ENCODE measurements at places on chromosomes 4 and X. TPM values are rescaled to one million over a fixed set of nuclear protein-coding genes. Genes with fewer than 3 reads are reported as not detected.

DNA sequence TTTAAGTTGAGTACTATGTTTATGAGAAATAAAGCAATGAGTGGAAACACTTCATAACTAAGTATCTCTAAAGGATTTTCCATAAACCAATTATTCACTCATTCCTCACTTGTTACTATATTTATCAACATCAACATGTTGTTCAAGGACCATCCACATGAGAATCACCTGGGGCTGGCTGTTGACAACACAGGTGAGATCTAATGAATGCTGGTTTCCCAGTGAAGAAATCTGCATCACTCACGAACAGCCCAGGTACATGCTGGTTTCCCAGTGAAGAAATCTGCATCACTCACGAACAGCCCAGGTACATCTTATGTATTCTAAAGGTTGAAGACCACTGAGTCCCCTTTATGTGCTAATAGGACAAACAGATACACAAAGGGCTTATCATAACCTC is 32.5 kb downstream of the TSPAN5 start:
- peaks cover 52% of the 10 kb centered on the region for H3K4me1 ChIP-seq
- H3K4me3 ChIP-seq = no peak overlapping the region
- no peaks in the 10 kb centered on the region for H3K27me3 ChIP-seq
- H3K27ac ChIP-seq = no peak overlapping the region
- peaks cover 3% of the 10 kb centered on the region for H3K36me3 ChIP-seq

DNA sequence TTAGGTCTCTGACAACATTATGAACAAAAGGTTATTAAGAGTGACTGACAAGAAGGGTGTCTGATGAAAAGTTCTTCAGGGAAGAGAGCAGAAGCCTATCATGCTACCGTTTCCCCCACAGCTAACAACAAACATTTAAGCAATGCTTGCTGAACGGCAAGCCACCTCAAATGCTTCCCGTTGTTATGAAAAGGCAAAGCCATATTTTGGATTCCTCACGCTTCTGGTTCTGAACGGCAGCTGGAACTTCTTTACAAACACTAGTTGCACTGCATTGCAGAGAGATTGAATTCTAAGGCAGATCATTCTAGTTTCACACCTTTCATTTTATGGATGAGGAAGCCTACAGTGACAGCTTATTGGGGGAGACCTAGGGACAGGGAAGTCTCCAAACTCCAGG is 48.6 kb upstream of the NAP1L5 start:
- no peak overlapping the region for H3K27ac ChIP-seq
- no peak for DNase-seq
- no peaks in the 10 kb centered on the region for H3K27me3 ChIP-seq
- peaks cover 6% of the 10 kb centered on the region for H3K36me3 ChIP-seq
- H3K4me1 ChIP-seq = no peaks in the 10 kb centered on the region
- H3K4me3 ChIP-seq = no peak overlapping the region

The CLDN24 gene
- total RNA-seq = not detected

The SLC6A14 gene
- not detected for total RNA-seq

The STPG2 gene
- 0.25 TPM for total RNA-seq

DNA sequence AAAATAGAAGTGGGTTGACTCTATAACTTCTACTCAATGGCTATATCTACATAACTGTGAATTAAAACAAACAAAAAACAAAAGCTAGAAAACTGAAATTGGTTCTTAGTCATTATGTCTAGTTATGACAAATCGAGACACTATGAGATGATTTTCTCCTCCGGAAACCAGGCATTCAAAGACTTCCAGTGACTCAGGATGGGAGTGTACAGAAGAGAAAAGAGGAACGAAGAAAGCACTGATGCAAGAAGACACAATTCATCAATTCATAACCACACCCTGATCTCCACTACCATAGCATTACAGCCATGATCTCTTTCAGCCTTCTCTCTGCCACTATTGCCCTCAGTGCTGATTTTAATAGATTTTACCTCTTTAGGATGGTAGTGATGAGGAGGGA is 253.6 kb downstream of the CBLL2 start:
- no peak overlapping the region for H3K4me3 ChIP-seq
- no peaks in the 10 kb centered on the region for H3K27me3 ChIP-seq
- H3K4me1 ChIP-seq = no peaks in the 10 kb centered on the region
- no peak overlapping the region for H3K27ac ChIP-seq
- H3K36me3 ChIP-seq = no peaks in the 10 kb centered on the region
- DNase-seq = no peak

DNA sequence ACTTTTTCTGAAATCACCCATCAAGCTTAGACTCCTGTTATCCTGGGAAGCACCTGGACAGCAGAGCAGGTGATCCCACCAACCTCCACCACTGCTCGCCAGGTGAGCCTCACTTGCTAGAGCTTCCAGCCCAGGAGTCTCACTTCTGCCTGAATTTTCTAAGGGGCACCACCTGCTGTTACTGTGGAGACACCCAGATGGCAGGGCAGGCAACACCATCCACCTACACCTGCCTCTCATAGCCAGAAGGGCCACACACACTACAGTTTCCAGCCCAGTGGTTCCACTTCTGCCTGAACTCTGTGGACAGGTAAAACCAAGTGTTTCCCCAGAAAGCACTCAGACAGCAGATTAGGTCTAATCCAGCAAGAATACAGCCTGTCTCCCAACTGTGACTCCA is 262.0 kb downstream of the ARAP2 start:
- H3K36me3 ChIP-seq = no peaks in the 10 kb centered on the region
- H3K27me3 ChIP-seq = peaks cover 3% of the 10 kb centered on the region
- no peak for DNase-seq
- H3K4me1 ChIP-seq = peaks cover 7% of the 10 kb centered on the region
- no peak overlapping the region for H3K4me3 ChIP-seq

GRCh38 chr4:189837471-189837870 is 103.2 kb upstream of the FRG1 start:
- H3K36me3 ChIP-seq = no peaks in the 10 kb centered on the region
- H3K27ac ChIP-seq = no peak overlapping the region
- H3K4me3 ChIP-seq = no peak overlapping the region
- no peaks in the 10 kb centered on the region for H3K4me1 ChIP-seq
- H3K27me3 ChIP-seq = no peaks in the 10 kb centered on the region
- no peak for DNase-seq

The FAM184B gene
- 0.04 TPM for total RNA-seq

The CCNI gene
- total RNA-seq = 230 TPM

The PASD1 gene
- not detected for total RNA-seq

The ZCCHC12 gene
- total RNA-seq = 1.3 TPM

The ADGRG2 gene
- not detected for total RNA-seq

The CT47B1 gene
- total RNA-seq = not detected

The TDO2 gene
- total RNA-seq = not detected

GRCh38 chr4:55386840-55387239 is 8.9 kb upstream of the TMEM165 start:
- H3K36me3 ChIP-seq = no peaks in the 10 kb centered on the region
- peaks cover 13% of the 10 kb centered on the region for H3K4me1 ChIP-seq
- H3K27me3 ChIP-seq = no peaks in the 10 kb centered on the region
- H3K4me3 ChIP-seq = no peak overlapping the region

DNA sequence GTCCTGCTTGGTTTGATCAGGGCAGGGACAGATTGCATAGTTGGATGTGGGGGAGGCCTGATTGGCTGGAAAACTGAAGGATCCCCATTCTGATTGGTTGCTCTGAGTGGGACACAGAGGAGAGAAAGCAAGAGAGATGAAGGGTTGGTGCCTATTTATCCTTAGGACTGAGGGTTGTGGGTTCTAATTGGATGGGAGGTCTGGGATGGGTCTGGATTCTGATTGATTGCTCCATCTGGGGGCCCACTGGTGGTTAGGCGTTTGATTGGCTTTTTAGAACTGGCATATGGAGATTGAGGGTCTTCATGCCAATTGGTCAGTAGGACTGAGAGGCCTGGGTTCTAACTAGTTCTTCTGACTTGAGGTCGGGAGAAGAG is 644 bp upstream of the EBP start:
- H3K4me1 ChIP-seq = peaks cover 15% of the 10 kb centered on the region
- DNase-seq = peak; percentile 27
- H3K27me3 ChIP-seq = no peaks in the 10 kb centered on the region
- peaks cover 8% of the 10 kb centered on the region for H3K36me3 ChIP-seq

GRCh38 chrX:27917713-27918500 is 63.3 kb downstream of the DCAF8L1 start:
- no peak for DNase-seq
- no peaks in the 10 kb centered on the region for H3K27me3 ChIP-seq
- H3K4me3 ChIP-seq = no peak overlapping the region
- no peaks in the 10 kb centered on the region for H3K36me3 ChIP-seq
- H3K4me1 ChIP-seq = no peaks in the 10 kb centered on the region

The CT45A2 gene
- total RNA-seq = not detected

GRCh38 chr4:89242864-89243732 is 64.5 kb downstream of the GPRIN3 start:
- H3K4me1 ChIP-seq = peaks cover 44% of the 10 kb centered on the region
- peaks cover 20% of the 10 kb centered on the region for H3K36me3 ChIP-seq
- no peak overlapping the region for H3K4me3 ChIP-seq
- DNase-seq = no peak
- H3K27me3 ChIP-seq = no peaks in the 10 kb centered on the region

DNA sequence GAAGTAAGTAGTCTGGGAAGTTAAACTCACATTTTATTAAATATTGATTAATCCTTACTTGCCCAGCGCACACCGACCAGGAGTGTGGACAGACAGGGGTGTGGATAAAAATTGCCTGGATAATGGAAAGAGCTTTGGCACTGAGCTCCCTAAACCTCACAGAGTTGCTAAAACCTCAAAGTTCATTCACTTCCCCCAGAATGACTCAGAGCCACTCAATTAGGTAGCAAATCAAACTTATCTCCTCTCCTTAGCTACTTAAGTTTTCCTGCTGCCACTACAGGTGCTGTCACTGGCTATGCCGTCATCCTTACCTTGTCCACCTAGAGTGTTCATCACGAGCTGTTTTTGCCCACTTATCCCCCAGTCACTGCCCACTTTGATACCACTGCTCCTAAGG is 27.0 kb upstream of the MID1IP1 start:
- H3K4me1 ChIP-seq = peaks cover 3% of the 10 kb centered on the region
- no peak overlapping the region for H3K4me3 ChIP-seq
- no peak overlapping the region for H3K27ac ChIP-seq
- peaks cover 2% of the 10 kb centered on the region for H3K27me3 ChIP-seq
- DNase-seq = no peak

DNA sequence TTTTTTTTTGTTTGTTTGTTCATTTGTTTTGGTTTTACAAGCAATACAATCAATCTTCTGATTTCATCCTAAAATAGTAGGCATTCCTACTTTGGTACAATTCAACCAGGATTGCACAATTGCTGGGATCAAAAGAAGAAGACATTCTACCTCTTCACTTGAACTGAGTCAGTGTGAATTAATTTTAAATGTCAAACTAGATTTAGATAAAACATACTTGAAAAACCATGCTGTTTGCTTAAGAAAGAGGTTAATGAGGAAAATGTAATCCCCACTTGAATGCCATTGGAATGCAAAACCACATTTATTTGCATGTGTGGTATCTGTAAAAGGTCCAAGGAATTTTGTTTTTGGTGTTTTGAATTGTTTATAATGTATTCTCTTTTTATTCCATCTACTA is 40.5 kb downstream of the HAND2 start:
- H3K36me3 ChIP-seq = no peaks in the 10 kb centered on the region
- H3K27ac ChIP-seq = no peak overlapping the region
- DNase-seq = no peak
- peaks cover 14% of the 10 kb centered on the region for H3K27me3 ChIP-seq
- peaks cover 10% of the 10 kb centered on the region for H3K4me1 ChIP-seq
- H3K4me3 ChIP-seq = no peak overlapping the region

- H3K4me3 ChIP-seq = no peak overlapping the region
- no peaks in the 10 kb centered on the region for H3K27me3 ChIP-seq
- H3K36me3 ChIP-seq = no peaks in the 10 kb centered on the region
- H3K27ac ChIP-seq = no peak overlapping the region
- DNase-seq = no peak
- peaks cover 1% of the 10 kb centered on the region for H3K4me1 ChIP-seq
These were observed 4.4 kb upstream of the ZFP92 start for GRCh38 chrX:153406903-153407302.

GRCh38 chrX:9327086-9327746 is 137.6 kb upstream of the TBL1X start:
- H3K4me3 ChIP-seq = no peak overlapping the region
- no peaks in the 10 kb centered on the region for H3K27me3 ChIP-seq
- H3K36me3 ChIP-seq = no peaks in the 10 kb centered on the region
- H3K27ac ChIP-seq = no peak overlapping the region
- no peak for DNase-seq

GRCh38 chr4:185830263-185830994 is 18.4 kb upstream of the SORBS2 start:
- H3K4me1 ChIP-seq = no peaks in the 10 kb centered on the region
- no peak overlapping the region for H3K4me3 ChIP-seq
- no peak for DNase-seq
- no peaks in the 10 kb centered on the region for H3K36me3 ChIP-seq
- no peak overlapping the region for H3K27ac ChIP-seq

The SSX3 gene
- total RNA-seq = not detected

DNA sequence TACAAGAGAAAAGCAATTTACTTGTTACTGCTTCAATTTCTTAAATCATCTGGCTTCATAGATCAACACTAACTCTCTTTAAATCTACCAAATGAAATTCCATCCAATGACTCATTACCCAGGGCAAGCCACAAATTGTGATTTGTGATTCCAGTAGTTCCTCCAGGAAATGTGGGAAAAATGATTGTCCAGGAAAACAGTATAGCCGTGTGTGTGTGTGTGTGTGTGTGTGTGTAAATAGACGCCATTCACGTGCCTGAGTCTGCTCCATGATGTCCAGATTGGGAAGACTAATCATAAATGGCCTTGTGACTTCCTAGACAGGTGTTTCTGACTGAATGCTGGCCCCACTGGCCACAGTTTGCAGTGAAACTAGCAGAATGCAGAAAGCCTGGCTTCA is 121.3 kb downstream of the HS6ST2 start:
- DNase-seq = no peak
- H3K36me3 ChIP-seq = no peaks in the 10 kb centered on the region
- no peak overlapping the region for H3K27ac ChIP-seq
- no peak overlapping the region for H3K4me3 ChIP-seq
- H3K4me1 ChIP-seq = no peaks in the 10 kb centered on the region

GRCh38 chrX:154431341-154431740 is 2.9 kb downstream of the ATP6AP1 start:
- no peaks in the 10 kb centered on the region for H3K27me3 ChIP-seq
- no peak overlapping the region for H3K27ac ChIP-seq
- H3K36me3 ChIP-seq = peaks cover 6% of the 10 kb centered on the region
- no peak for DNase-seq
- H3K4me1 ChIP-seq = peaks cover 26% of the 10 kb centered on the region
- no peak overlapping the region for H3K4me3 ChIP-seq

GRCh38 chr4:39384563-39384962 is 18.4 kb upstream of the RFC1 start:
- DNase-seq = no peak
- H3K4me3 ChIP-seq = no peak overlapping the region

- DNase-seq = peak; percentile 6
- no peaks in the 10 kb centered on the region for H3K4me1 ChIP-seq
- no peak overlapping the region for H3K27ac ChIP-seq
- no peaks in the 10 kb centered on the region for H3K36me3 ChIP-seq
- H3K27me3 ChIP-seq = no peaks in the 10 kb centered on the region
- H3K4me3 ChIP-seq = no peak overlapping the region
These were observed 236.9 kb downstream of the AR start for GRCh38 chrX:67780694-67781109.

Data from activated CD4-positive, alpha-beta T cell treated with anti-CD3 and anti-CD28 coated beads for 36 hours (primary cell).